ENCODE measurements at places on chromosomes 1 and 21.

DNA sequence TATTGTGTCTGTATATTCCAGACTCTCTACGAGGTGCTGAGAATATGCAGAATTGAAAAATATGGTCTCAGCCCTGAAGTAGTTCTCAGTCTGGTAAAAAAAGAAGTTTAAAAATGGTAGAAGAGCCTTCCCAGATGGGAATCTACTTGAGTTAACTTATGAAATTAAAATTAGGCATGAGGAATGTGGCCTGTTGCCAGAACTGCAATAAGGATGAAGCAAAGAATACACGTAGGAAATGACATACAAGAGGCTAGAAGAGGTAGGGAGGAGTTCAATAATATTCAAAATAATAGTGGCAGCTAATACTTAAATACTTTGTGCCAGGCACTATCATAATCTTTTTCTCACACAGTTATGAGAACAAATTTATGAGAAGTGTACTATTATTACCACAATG is 6.3 kb downstream of the ASPM start:
- DNase-seq, result peak; percentile 52

DNA sequence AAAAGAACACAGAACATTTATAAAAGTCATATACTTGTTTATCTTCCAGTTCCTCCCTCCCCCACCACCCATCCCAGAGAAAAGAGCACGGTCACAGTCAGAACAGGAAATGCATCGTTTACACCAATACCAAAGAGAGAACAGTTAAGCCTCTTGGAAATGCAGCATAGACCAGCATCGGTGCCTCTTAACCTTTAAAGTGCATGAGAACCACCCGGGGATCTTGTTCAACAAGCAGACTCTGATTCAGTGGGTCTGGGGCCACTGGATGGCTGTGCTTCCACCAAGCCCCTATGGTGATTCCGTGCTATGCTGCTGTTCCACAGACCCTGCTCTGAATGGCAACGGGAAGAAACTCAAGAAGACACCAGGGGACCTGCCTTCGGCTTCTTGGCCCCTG is 19.2 kb downstream of the FAM89A start:
- DNase-seq, result peak; percentile 10

GRCh38 chr21:45178971-45179370 is 104.6 kb downstream of the ADARB1 start:
- no peak for DNase-seq

GRCh38 chr1:57017200-57017599 is 51.4 kb upstream of the C8B start:
- no peak for DNase-seq

DNA sequence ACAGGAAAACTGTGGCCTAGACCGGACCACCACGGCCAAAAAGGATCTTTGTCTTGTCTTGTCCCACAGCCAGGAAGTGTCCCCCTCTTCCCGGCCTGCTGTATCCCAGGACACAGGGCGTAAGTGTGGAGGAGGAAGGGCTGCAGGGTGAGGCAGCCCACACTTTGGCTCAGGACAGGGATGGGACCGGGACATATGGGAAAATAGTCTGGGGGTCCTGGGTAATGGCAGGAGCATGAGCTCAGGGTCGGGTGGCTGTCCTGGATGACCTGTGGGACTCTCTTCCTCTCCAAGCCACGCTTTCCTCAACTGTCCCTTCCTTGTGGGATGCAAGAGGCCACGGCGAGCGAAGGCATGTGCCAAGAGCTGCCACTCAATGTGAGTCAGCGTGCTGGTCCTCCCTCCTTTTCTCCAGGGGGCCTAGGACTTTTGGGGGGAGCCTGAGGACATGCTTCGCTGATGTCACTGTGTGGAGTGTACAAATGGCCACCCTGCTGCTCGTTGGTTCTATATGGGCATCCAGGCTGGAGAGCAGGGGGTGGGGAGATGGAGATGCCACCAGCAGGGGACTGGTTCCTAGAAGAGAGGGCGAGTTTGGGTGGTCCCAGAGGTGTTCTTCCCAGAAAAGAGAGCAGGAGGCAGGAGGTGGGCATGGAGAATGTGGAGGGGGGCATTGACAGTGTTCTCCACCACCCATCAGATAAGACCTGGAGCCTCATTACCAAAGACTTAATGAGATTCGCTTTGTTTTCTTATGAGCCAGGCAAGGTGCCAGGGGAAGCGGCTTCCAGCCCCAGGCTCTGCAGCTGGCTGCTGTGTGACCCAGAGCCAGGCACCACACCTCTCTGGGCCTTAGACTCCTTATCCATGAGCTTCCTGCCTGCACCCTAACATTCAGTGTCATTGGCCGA is 11.5 kb upstream of the PADI1 start:
- DNase-seq, result no peak

GRCh38 chr21:37028570-37028969 is 22.1 kb downstream of the RIPPLY3 start:
- DNase-seq, result no peak

DNA sequence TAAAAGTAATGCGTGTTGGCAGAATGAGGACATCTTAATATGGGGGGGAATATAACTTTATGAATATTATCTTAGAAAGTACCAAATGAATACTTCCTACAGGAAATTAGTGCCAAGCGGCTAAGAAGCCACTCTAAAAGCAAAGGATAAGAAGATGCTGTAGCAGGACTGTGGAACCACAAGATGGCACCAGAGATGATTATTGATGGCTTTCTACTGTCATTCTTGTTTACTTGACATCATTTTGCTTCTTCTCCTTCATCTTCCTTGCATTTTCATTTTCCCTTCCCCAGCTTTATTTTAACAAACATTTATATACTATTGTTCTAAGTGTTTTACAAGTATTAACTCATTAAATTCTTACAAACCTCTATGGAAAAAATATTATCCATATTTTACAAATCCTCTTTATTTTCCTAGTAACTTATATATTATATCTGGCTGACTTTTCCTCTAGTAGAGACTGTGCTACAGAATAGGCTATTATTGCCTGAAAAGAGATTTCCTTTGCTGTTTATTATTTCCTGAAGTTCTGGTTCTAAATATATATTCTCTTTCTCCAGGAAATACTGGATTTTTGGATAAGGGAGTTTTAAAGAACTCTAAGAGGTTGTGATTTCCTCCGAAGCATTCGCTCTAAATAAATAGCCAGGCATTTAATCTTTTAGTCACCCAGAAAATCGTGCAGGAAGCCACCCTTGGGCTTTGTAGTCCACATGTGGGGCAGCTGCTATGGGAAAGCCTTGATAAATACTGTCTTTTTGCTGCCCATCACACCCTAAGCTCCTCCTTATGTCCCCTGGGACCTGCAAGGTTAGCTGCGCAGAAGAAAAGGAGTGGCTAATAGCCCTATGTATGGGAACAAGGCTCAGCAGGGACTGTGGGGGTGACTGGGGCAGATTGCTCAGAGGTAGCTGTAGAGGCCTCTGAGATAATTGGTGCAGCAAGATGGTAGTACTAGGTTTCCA is 69.8 kb downstream of the TPR start:
- DNase-seq, result peak; percentile 55

GRCh38 chr1:20291645-20292084 is 990 bp downstream of the VWA5B1 start:
- no peak for DNase-seq

DNA sequence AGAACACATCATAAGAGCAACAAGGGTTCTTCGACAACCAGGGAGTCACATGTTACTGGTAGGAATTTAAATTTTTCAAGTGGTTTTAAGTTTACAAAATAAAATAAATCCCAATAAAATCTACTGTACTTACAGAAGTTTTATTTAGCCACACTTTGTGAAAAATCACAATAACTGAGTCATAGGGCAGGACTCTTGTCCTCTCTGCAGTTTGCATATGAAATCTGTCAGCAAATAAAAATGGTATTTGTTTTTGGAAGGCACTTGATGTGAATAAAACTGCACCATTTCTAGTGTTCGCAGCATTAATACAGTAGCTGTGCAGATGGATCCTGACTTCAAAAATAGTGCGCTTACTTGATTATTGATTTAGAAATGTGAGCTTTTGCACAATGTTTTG is 150.4 kb downstream of the LBR start:
- no peak for DNase-seq

DNA sequence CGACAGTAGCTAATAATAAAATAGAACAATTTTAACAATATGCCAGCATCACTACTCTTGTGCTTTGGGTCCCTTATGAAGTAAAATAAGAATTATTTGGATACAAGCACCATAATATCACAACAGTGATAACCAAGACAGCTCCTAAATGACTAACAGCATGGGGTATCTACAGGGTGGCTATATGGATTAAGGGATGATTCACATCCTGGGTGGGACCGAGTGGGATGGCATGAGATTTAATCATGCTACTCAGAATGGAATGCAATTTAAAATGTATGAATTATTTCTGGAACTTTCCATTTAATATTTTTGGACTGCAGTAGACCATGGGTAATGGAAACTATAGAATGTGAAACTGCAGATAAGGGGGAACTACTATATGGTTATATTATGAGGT is 28.1 kb upstream of the B3GALNT2 start:
- DNase-seq, result no peak

GRCh38 chr1:88216441-88216840 is 467.6 kb upstream of the PKN2 start:
- DNase-seq, result peak; percentile 3

GRCh38 chr1:65751961-65752360 is 40.7 kb upstream of the PDE4B start:
- no peak for DNase-seq

DNA sequence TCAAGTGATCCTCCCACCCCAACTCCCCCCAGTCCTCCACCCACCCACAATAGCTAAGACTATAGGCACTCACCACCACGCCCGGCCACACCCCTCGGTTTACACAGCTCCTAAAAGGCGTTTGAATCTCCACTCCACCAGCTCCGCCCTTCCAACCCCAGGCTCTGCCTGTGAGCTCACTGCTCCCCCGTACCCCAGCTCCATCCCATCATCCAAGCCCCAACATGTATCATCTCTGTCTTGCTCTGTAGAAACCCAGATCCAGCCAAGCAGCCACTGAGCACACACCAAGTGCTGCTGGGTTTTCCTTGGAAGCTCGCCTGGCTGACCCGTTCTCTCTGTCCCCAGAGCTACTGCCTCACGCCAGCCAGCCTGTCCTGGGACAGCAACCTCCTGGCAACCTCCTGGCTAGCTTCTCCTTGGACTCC is 12.0 kb upstream of the S100A2 start:
- DNase-seq, result no peak

DNA sequence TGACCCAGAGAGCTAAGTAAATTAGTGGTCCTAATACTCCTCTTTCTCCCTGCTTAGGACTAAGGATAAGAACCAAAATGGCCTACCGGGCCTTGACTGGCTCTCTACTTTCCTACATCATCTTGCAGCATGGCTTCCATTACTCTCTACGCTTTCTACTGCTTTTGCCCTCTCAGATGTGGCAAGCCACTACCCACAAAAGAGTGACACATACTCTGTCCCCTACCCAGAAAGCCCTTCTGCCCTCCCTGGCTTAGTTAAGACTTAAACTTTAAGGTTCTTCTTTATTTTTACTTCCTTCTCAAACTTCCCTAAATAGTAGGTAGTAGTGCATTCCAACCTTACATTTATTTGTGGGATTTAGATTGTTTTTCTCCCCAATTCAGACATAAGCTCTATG is 228.1 kb downstream of the TPR start:
- DNase-seq, result no peak

- no peak for DNase-seq
These were observed 30.7 kb downstream of the ADAM30 start for GRCh38 chr1:119865627-119866026.

GRCh38 chr1:3654549-3655281 is 2.4 kb downstream of the TP73 start:
- no peak for DNase-seq

- DNase-seq, result no peak
These were observed 8.4 kb downstream of the ETV3L start for GRCh38 chr1:157091186-157091585.

DNA sequence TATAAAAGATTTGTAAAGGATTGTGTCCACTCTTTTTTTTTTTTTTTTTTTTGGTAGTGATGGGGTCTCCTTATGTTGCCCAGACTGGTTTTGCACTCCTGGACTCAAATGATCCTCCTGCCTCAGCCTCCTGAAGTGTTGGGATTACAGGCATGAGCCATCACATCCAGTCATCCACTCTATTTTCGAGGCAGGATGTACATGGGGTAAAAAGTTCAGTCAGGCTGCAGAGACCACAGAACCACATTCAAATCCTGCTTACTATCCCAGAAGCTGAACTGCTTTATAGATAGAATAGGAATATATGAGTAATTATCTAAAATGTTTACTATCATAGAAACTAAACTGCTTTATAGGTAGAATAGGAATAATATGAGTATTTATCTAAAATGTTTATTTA is 26.0 kb upstream of the KCNK2 start:
- DNase-seq, result no peak
